Left kidney (tissue), 8 donors: ENCODE measurements at places on chromosomes 11 and 22.

DNA sequence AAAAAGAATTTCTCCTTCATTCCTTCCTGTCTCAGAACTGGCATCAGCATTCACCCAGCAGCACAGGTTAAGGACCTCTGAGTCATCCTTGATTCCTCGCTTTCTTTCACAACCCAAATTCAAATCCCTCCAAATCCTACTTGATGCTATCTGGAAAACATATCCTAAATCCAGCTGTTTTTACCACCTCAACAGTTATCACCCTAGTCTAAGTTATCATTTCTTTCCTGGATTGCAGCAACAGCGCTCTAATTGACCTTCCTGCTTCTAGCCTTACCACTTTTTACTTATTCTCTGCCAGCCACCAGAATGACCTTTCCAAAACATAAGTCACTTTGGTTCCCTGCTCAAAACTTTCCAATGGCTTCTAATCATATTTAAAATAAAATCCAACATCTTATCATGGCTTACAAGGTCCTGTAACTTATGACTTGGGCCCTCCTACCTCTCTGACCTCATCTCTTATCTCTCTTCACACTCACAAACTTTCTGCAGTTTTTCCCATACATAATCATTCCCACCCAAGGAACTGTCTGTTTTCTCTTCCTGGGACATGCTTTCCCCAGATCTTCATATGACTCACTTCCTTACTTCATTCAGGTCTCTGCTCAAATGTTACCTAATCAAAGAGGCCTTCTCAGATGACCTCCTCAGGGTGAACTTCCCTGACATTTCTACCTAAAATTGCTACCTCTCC is 119.4 kb downstream of the TTC28 start:
- no peak for DNase-seq

GRCh38 chr11:61418136-61418535 is 11.6 kb downstream of the CPSF7 start:
- DNase-seq: no peak

DNA sequence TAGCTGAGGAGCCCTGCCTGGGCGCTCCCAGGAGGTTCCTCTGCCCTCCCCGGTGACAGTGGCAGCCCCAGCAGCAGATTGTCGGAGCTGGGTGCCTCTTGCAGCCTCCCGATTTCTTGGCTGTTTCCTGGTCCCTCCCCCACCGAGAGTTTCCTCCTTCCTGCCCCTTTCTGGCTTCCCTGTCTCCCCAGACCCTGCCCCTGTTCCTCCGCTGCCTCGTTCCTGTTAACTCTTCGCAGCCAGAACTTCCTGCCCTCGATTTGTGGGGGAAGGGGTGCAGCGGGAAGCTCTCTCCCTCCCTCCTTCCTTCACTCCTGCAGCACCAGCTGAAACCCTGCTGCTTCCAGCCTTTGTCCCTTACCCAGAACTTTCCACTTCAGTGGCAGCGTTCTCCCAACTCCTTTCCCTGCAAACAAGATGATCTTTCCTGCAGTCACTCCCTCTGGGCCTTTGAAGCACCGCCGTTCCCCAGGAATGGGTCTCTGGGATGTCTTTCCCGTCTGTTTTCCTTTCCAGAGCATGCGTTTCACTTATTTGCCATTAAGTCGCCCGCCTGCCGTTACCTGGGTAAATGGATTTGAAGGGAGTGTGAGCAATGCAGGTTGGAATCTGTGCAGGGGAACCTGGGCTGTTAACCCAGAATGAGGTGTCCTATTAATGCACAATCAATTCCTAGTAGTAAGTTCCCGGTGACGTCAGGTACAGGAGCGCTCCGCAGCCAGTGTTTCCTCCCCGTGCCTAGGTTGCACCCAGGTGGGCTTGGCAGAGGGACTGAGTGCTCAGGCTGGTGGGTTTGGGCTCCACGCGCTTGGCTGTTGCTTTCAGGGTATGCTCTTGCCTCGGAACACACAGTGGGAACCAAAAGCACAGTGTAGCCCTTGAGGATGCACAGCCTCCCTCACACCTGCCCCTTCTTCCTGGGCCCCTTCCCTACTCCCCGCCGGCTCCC is 4.3 kb downstream of the GRK2 start:
- DNase-seq: no peak

- no peak for DNase-seq
Measured at GRCh38 chr11:64083398-64084080, 47.8 kb downstream of the FLRT1 start.

GRCh38 chr11:65590240-65590738 is 5.3 kb downstream of the KCNK7 start:
- no peak for DNase-seq

DNA sequence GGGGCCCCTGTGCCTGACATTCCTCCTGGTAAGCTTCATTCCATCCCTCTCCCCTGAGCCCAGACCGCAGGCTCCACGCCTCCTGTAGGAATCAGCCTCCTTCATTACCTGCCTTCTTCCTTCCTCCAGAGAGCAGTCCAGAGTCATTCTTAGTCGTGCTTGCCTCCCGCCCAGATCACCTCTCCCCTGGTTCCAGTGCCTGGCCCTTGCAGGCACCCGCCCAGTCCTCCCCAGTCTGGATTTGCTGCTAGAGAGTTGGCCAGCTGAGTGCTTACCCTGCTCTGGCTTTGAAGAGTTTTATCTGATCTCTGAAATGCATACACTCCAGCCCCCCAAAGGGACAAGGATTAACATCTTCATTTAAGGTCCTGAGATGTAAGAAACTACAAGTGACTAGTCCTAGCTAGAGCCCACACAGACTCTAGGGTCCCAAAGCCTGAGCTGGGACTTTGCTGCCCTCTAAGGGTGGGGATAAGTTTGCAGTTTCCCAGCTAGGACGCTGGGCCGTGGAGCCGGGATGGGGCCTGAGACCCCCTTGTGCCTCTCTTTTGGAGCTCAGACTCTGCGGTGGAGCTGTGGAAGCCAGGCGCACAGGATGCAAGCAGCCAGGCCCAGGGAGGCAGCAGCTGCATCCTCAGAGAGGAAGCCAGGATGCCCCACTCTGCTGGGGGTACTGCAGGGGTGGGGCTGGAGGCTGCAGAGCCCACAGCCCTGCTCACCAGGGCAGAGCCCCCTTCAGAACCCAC is 1.6 kb downstream of the NR1H3 start:
- no peak for DNase-seq

GRCh38 chr11:50044647-50045046 is 12.0 kb downstream of the OR4C45 start:
- no peak for DNase-seq

DNA sequence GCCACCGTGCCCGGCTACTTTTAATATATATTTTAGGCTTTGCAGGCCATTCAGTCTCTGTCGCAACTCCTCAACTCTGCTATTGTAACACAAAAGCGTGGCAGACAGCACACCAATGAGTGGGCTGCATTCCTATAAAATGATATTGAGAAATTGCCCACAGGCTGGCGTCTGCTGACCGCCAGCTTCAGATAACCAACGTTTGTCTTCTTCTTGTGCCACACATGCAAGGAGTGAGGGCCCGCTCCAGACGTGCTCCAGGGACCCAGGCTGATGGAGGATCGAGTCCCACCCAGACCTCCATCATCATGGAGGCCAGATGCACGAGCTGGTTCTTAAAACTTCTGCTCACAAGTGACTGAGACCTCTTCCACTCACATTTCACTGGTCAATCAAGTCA is 35.4 kb upstream of the LINC01488 start:
- no peak for DNase-seq

DNA sequence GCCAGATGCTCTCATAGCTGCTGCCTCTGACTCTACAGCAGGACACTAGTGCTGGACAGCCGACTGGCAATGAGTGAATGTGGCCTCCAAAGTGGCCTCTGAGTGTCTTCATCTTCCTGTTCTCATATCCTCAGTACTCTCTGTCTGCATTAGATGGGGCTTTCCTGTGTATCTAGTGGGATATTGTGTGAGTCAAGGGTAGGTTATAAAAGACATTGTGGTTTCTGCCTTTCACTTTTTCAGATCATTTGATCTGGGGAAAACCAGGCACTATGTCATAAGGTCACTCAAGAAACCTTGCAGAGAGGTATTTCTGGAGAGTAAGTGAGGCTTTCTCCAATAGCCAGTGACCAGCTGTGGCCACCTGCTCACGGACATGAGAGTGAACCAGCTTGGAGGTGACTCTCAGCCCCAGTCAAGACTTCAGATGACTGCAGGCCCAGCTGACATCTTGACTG is 333.6 kb upstream of the NCAM1 start:
- DNase-seq: no peak

- no peak for DNase-seq
Measured at GRCh38 chr11:102471474-102471873, 18.9 kb upstream of the TMEM123 start.

DNA sequence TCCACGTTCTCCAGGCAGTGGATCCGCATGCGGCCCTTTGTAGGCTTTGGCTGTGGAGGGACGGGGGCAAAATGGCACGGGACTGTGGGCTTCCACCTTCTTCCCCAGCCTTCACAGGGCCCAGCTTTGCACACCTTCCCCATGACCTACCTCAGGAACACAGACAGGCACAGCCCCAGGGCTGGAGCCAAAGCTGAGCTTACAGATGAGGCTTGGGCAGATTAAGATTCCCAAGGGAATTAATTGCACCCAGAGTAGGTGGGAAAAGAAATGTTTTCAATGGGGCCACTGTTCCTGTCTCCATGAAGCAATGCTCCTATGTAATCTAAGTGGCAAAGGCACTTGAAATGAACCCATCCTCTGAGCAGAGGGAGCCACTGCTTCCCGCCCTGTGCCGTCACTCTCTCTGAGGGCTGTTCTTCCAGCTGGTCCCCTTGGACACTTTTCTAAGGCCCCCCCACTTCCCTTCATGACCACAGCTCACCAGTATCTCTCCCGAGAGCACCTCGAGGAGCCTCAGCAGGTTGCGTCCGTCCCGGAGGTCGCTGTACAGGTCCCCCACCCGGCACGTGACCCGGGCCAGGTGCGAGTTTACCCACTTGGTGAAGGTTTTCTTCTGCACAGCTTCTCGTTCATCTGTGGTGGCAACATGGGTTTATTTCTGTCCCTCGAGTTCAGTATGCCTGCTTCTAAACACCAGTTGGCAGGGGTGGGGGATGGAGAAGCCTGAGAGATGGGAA is 13.5 kb downstream of the SPTBN2 start:
- no peak for DNase-seq

GRCh38 chr22:29769723-29770321 is 2.7 kb downstream of the UQCR10 start:
- DNase-seq: no peak

- DNase-seq: no peak
Measured at GRCh38 chr11:80702264-80702663, 1261.4 kb upstream of the TENM4 start.

GRCh38 chr11:62702246-62702645 is 5.0 kb downstream of the BSCL2 start:
- no peak for DNase-seq

- DNase-seq: no peak
Measured at GRCh38 chr11:28114731-28115130, 6.5 kb downstream of the METTL15 start.

DNA sequence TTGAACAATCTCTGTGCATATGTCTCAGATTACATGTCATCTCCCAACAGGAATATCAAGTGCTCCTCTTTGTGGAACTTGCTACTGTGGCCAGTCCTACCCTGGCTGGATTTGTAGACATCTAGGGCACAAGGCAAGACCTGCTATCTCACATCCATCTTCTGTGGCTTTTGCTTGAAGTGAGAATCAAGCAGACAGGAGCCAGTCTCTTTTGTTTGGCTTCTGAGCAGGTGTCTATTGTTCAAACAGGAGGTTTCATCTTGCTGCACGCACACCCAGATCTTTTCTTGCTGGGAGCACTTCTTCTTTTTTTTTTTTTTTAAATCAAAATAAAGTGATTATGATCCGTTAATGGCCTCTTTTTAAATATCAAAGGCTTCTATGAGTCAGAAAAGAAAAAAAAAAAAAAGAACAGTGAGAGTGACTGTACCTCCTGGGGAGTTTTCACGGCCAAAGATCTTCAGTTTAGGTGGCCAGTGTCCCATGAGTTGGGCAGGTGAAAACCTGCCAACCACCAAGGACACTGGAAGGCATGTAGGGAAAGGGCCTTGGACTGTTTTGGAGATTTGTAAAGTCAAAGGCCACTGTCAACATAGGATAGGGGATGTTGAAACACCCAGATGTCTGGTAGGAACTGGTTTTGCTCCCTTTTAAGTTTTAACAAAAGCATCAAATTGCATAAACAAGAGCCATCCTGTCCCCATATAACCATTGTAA is 78.1 kb downstream of the CD44 start:
- no peak for DNase-seq

DNA sequence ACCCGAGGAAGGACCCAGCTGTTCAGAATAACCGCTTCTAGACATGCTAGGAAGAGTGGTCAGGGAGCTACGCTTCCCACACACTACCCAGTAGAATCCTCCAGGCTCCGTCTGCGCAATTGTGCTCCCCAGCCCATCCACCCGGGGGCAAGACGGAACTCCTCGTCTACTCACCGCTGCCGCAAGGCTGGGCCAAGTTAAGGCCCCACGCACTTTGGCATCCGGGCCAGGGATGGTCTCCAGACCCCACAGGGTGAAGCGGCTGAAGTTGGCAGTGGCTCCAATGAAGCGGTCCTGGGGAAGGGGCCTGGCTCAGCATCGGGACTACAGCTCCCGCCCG is 757 bp downstream of the RNASEH2C start:
- no peak for DNase-seq

- no peak for DNase-seq
Measured at GRCh38 chr22:39024519-39025308, 3.8 kb downstream of the APOBEC3D start.

- no peak for DNase-seq
Measured at GRCh38 chr11:109851780-109852390, 241.3 kb upstream of the ZC3H12C start.

- DNase-seq: no peak
Measured at GRCh38 chr22:48975316-48975741, 852.3 kb downstream of the BRD1 start.

DNA sequence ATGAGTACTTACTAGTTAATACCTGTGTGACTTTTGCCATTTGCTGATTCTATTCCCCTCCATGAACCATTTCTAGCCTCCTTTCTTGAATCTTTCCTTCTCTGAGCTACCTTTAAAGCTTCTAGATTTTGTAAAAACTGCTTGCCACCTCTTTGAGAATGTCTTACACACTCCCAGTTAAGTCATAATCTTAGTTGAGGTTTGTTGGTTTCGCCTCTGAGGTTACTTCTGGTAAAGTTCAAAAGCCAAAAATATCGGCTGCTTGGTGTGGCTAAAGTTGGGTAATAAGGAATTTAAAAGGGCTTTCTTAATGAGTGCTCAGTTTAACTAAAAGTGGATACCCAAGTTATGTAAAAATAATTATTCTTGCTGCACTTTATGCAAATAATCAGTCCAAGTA is 10.4 kb upstream of the GLYAT start:
- DNase-seq: no peak

DNA sequence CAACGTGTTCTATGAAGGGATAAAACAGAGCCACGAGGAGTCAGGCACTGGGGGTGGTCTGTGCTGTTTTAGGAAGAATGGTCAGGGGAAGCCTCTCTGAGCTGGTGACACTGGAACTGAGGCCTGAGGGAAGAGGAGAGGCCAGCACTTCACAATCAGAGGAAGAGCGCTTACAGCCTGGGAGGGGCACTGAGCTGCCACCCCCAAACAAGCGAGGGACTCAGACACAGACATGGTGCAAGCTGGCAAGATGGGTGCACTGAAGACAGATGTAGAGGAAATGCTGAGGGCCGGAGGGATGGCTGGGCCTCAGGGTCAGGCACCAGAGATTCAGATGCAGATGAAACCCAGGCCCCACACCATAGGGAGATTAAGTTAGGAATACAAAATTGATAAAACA is 40.0 kb upstream of the TP53I11 start:
- no peak for DNase-seq

- no peak for DNase-seq
Measured at GRCh38 chr11:27717801-27718229, 17.6 kb upstream of the BDNF start.

- no peak for DNase-seq
Measured at GRCh38 chr22:23386822-23387580, 193.1 kb downstream of the IGLL1 start.
